ENCODE measurements at places on chromosomes 1 and 21.
A peak's percentile ranks its signal among the peaks of the same experiment; 100 is the strongest.

DNA sequence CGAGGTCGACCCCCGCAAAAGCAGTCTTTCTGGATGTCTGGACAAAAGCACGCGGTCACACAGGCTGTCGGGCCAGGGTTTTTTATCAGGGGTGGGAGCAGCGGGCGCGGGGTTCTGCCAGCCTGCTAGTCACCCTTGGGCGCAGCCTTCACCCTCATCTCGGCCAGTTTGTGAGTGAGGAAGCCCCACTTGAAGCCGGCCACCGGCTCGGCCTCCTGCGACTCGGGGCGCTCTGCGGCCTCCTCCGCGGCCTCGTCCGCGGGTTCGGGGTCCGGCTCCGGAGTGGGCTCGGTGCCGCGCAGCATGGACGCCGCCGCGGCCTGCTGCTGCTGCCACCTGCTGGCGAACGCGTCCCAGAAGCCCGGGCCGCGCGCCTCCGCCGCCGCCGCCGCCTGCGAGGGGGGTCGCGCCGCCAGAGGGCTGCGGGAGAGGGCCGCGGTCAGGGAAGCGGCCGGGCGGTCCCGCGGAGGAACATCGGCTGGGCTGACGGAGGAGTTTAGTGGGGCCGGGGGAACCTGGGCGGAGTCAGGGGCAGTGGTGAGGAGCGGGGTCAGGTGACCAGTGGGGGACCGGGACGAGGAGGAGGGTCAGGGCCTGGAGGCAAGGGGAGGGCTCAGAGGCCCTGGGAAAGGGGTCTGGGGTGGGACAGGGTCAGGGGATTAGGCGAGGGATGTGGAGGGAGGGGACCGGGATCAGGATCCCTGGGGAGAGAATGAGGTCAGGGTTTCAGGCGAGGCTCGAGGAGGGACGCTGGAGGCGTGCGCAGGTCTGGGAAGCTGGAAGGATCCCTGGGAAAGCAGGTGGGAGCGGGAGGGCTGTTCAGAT lies 4.5 kb downstream of the C1orf232 start:
- DNase-seq, result peak; percentile 86

- no peak for DNase-seq
Measured at GRCh38 chr1:37157634-37158033, 123.3 kb upstream of the GRIK3 start.

GRCh38 chr1:77388661-77389060 lies 106.8 kb downstream of the AK5 start:
- DNase-seq, result no peak

DNA sequence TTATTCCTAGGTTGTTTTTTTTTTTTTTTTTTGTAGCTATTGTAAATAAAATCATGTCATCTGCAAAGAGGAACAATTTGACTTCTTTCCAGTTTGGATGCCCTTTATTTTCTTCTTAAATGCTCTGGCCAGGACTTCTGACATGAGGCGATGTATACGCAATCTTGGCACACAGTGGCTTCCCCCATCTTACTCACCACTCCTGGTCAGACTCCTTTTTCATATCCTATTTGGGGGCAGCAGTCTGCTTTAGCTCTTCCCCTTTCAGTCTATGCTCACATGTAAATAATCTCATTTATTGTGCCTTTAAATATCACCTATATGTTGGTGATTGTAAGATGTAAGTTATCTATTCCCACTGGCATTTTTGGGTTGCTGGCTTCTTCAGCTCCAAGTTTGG lies 56.1 kb downstream of the SLAMF6 start:
- no peak for DNase-seq

- no peak for DNase-seq
Measured at GRCh38 chr1:96741335-96741734, 19.8 kb downstream of the PTBP2 start.

GRCh38 chr1:175071276-175071943 lies 3.8 kb downstream of the TNN start:
- no peak for DNase-seq

GRCh38 chr1:24584171-24584647 lies 28.3 kb downstream of the NCMAP start:
- DNase-seq, result no peak

DNA sequence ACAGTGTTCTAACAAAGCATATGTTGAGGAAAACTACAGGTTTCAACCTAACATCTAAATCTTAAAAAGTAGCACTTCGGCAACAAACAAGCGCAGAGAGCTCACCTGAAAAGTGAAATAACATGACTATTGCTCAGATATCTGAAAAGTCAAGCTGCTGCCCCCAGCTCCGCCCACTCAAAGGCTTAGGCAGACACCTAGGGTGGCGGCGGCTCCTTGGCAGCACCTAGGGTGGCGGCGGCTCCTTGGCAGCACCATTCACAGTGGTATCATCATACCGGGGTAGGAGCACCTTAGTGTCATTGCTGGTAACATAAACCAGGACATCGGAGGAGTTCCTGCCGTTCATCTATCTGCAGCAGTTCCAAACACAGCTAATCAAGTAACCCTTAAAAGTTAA lies 4.2 kb upstream of the S100A12 start:
- no peak for DNase-seq

DNA sequence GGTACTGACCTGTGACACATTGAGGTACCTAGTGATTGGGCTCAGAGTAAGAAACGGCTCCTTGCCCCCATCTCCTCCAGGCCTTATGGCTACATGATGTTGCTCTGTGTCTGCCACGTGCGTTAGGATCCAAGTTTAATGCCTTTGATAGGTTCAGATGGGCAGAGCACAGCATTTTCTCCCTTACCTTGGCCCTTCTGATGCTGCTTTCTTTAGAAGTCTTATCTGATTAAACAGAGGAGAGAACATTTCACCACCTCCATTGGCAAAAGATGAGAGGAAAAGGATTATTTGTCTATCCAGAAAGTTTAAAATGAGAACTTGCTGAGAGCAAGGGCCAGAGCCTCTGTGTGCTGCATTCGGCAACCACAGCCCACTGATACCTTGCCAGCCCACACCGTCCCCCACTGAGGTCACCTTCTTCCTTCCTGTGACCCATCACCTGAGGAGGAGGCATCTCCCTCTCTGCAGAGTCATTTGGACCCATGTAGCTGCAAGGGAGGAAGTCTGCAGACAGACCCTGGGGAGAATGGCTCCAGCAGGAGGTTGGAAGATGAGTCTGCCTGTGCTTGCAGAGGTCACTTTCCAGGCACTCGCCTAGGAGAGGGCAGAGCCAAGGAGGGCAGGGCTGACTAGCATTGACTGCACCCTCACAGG lies 16.7 kb downstream of the SHISA4 start:
- DNase-seq, result no peak

DNA sequence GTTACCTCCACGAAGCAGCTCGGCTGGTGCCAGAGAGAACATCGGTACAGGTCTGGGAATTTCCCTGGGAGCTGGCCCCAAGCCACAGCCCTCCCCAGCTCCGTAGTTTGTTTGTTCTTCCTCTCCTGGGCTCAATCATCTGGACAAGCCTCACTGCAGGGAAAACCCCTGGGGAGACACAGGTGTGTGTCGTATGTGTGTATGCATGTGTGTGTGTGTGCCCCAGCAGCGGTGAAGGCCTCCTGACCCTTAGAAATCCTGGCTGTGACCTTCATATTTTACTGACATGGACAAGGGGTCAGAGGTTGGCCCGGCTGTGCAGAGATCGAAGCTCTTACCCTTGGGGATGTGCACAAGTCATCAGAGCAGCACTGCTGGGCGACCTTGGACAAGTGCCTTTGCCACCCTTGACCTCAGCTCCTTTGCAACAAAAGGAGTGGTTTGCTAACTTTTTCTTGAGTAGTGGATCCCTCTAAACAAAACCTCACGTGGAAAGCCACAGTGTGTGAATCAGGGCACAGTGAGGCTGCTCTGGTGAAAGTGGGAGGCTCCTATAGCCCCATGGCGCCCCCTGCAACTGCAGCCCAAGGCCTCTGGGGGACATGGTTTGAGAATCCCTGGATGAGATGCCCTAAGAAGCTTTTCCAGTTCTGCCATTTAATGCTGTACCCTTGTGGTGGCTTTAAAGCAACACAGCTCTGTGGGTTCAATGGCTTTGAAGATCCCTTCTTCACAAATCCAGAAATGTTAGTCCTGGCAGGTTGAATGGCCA lies 12.3 kb upstream of the IL22RA1 start:
- DNase-seq, result peak; percentile 78

- DNase-seq, result peak; percentile 73
Measured at GRCh38 chr1:213244664-213245091, 193.6 kb downstream of the RPS6KC1 start.

- no peak for DNase-seq
Measured at GRCh38 chr1:72051538-72051937, 230.8 kb downstream of the NEGR1 start.

DNA sequence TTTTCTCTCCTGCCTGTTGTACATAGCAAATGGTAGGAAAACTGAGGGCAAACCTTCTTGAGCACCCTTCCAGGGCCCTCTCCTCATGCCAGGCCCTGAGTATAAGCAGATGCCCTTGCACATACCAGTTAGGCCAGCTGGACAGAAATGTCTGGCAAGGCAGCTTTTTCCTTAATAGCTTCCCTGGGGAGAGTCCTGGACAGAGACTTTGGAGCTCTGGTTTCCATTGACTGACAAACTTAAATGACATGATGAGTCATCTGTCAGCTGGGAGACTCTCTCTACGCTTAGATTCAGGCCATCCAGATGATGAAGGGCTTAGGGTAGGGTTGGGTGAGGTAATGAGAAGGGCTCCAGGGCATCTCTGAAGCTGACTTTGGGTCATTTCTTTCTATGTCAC lies 317.5 kb downstream of the ASTN1 start:
- DNase-seq, result no peak

DNA sequence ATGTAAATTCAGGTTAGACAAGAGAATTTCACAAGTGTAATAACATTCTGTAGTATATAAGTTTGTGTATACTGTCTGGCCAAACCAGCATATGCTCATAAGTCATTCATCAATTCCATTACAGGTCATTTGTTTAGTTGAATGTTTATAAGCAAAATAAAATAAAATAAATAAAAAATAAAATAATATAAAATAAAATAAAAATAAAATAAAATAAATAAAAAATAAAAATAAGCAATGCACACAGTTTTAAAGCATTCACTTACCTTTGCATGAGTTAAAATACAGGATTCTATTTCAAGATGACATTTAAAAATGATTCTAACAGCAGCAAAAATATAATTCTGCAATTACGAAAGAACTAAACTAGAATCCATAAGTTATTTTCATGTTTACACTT lies 9.9 kb downstream of the PODN start:
- no peak for DNase-seq

GRCh38 chr1:69167876-69168275 lies 399.8 kb upstream of the LRRC7 start:
- no peak for DNase-seq

DNA sequence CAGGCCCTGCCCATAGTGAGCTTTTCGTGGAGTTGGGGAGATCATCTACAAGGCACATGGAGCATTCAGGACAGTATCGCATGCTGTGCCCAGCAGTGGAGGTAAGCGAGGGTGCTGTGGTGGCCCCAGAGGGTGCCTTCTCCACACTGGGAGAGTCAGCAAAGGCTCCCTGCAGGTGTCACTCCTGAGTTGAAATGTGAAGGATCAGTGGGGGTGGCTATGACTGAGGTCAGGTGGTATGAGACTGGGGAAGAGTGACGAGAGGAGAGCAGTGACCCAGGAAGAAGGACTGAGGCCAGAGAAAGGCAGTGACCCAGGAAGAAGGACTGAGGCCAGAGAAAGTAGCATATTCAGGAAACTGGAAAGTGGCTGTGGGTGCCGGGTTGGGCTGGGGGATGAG lies 53.0 kb downstream of the SPAG17 start:
- DNase-seq, result no peak

DNA sequence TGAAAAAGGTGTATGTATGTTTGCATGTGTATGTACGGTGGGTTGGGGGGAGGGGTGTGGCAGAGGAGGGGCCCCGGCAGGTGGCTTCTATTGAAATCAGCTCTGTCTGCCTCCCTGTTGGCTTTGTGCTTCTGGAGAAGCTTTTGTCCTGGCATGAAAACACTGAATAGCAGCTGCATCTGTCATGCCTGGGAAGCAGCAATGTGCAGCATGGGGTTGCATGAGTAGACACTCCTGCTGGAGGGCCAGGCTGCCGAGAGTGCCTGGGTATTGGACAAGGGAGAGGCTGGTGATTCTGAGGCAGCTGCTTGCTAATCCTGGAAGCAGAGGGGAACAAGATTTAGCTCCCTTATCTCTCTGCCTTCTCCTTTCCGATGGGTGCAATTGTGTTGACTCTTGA lies 20.5 kb downstream of the MAPKAPK2 start:
- peak; percentile 30 for DNase-seq

GRCh38 chr1:110170766-110171733 lies 20.8 kb downstream of the SLC6A17 start:
- DNase-seq, result no peak

- DNase-seq, result no peak
Measured at GRCh38 chr1:201311356-201312011, 28.2 kb downstream of the PKP1 start.

DNA sequence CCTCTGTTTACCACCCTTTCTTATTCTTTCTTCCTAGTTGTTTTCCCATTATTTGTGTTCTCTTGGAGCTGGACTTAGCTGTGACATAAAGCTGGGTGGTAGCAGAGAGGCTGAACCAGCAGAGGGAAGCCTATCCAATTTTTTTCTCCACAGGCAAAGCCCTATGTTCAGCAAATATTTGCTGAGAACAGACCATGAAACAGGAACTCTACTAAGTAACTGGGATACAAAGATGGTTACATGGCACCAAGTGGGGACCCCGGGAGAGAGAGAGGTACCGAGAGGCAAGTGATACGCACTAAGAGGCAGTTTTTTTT lies 6.6 kb downstream of the CFAP141 start:
- no peak for DNase-seq

GRCh38 chr1:17575797-17576518 lies 36.5 kb downstream of the ARHGEF10L start:
- DNase-seq, result no peak

GRCh38 chr1:248817065-248817464 lies 8.7 kb downstream of the SH3BP5L start:
- no peak for DNase-seq

- DNase-seq, result no peak
Measured at GRCh38 chr21:34126691-34127090, 53.3 kb downstream of the MRPS6 start.

DNA sequence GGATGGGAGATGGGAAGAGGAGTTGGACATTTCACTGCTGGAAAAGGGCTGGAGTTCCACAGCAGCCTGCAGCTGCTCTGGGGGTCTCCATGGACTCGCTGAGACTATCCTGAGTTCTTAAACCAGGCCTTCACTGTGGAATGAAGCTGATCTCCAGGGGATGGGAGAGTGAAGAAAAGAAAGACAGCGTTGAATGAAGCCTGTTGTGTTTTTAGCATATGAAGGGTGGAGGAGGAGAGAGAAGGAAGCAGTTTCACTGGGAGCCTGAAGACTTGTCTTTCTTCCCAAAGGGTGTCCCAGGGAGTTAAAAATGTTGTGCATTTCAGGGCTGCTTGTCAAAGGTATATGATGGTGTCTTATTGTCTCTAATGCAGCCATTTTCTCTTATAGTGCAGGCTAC lies 9.2 kb downstream of the ROR1 start:
- DNase-seq, result peak; percentile 83

DNA sequence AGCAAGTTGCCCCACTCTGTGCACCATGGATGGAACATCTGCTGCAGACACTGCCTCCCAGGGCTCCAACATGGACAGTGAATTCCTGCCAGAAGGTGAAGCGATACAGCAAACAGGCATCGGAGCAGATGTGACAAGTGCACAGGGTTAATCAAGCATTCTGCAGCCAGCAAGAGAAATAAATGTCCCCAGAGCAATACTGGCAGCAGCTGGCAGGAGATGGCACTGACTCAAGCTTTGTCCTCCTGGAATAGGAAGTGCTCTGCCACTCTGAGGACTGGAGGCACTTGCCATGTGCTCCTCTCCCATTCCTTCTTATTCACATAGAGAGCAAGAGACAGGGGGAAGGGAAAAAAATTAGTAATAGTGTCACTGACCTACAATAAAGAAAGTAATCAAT lies 402.7 kb upstream of the DAB1 start:
- no peak for DNase-seq
